Neural progenitor cell (in vitro differentiated cells): ENCODE measurements at places on chromosomes 16 and 17.

- no peak for DNase-seq
Observed at GRCh38 chr17:61135782-61136181, 263.9 kb upstream of the TBX2 start.

- no peak for DNase-seq
Observed at GRCh38 chr16:29779474-29779873, 1.4 kb downstream of the ZG16 start.

DNA sequence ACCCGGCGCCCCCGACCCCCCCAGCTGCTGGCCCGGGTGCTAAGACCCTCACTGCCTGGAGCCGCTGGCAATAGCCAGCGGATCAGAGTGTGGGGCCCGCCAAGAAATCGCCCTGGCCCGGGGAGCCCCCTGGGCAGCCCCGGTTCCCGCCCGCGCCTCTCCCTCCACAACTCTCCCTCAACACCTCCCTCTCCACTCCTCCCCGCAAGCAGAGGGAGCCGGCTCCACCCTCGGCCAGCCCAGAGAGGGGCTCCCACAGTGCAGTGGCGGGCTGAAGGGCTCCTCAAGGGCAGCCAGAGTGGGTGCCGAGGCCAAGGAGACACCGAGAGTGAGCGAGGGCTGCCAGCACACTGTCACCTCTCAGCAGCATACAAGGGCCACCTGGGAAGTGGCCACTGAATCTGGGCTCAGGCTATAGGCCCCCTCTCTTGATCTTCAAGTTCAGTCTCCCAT, 385.5 kb downstream of the SEC14L1 start:
- DNase-seq, result no peak

DNA sequence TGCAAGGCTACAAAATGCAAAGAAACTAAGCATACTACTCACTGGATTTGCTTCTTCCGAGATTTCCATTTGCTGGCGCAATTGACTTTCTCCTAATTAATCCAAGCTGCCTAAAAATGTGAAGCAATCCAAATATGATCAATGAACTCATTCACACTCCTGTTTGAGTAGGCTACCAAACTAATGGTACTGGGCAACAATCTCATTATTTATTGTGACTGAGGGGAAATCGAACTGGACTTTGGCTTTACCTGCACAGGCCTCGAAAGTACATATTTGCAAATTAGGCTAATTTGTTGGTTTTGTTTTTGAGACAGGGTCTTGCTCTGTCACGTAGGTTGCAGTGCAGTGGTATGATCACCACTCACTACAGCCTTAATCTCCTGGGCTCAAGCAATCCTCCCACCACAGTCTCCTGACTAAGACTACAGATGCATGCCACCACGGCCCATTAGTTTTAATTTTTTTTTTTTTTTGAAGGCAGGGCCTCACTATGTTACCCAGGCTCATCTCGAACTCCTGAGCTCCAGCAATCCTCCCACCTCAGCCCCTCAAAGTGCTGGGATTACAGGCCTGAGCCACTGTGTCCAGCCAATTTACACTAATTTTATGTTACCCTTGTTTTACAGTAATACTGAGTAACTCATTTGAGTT, 2.6 kb downstream of the ERI2 start:
- DNase-seq, result no peak

DNA sequence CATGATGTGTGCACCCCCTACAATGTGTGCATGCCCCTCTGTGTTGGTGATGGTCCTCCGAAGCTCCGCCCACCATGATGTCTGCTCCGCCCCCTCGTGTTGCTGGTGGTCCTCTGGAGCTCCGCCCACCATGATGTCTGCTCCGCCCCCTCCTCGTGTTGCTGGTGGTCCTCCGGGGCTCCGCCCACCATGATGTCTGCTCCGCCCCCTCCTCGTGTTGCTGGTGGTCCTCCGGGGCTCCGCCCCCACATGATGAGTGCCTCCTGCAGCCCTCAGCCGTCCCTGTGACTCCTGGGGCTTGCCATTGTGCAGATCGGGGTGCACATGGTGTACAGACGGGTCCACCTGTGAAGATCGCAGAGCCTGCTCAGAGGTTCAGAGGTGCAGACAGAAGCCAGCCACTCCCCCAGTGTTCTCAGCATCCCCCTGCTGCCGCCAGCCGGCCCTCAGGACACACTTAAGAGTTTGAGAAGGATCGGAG, 129.1 kb upstream of the CHMP6 start:
- no peak for DNase-seq

GRCh38 chr16:55552621-55553020, 13.9 kb upstream of the CAPNS2 start:
- no peak for DNase-seq

DNA sequence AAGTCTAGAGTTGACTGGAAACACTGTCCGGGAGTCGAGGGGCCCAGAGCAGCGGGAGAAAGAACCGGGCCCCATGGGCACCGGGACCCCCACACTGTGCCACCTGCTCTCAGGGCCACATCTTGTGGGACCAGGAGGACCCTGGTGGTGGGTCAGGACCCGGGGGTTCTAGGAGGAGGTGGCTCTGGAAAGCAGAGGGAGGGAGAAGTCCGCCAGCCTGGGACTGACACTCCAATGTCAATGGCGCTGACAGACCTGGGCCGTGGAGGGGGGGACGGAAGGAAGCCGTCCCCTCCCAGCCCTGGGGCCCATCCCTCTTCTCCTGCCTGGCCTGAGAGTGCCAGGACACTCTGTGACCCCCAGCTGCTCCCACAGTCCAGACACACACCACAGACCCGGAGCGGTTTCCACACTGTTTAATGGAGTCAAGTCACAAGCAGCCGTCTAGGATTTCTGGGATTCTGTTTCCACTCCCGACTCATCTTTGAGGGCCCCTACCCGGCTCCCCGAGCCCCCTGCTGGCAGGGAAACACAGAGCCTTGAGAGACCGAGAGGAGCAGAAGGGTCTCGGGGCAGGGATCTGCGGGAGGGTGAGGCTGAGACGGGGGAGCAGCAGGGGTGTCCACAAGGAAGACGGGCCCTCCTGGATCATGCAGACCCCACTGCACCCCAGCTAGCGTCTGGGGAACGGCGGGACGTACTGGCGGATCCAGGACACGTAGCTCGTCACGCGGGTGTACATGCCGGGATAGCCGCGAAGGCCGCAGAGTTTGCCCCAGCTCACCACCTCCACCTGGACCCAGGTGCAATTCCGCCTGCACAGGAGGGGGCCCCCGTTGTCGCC, 23.5 kb upstream of the UBE2I start:
- no peak for DNase-seq

DNA sequence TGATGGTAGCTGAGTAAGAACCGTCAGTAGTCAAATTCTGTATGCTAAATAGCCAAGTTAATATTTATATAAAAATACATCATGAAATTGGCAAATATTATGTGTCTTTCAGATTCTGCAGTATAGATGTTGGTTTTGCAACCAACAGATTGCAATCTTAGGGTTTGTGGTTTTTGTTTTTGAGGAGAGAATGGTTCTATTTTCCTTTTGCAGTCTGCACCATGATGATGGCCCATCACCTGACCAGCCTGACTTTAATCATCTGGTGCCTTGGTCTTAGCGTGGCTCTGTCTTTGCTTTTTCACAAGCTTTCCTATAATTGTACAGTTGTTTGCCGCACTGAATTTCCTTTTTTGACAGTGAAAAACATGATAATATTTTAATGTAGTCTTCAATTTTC, 50.7 kb downstream of the NUP93 start:
- DNase-seq, result no peak
